ENCODE measurements at places on chromosomes 16 and 17. TPM values are rescaled to one million over a fixed set of nuclear protein-coding genes. Genes with fewer than 3 reads are reported as not detected.

Gene RNF157
- 16.0 TPM for total RNA-seq

Gene NLK
- total RNA-seq: 12.9 TPM

Gene AIPL1
- total RNA-seq: not detected

Gene RAI1
- total RNA-seq: 21.3 TPM

Gene VWA3A
- 0.08 TPM for total RNA-seq

Gene PLCG2
- 16.6 TPM for total RNA-seq

Gene ERCC4
- total RNA-seq: 15.5 TPM

Gene UTS2R
- not detected for total RNA-seq

Gene EME2
- total RNA-seq: 20.3 TPM

Gene KRT28
- not detected for total RNA-seq

Gene STX8
- 66.3 TPM for total RNA-seq

Gene KRTAP9-2
- not detected for total RNA-seq

Gene KRT31
- total RNA-seq: not detected

Gene HEATR9
- 2.3 TPM for total RNA-seq

Gene CIBAR2
- not detected for total RNA-seq

Gene ADAM11
- 0.10 TPM for total RNA-seq

Gene CCL14
- not detected for total RNA-seq

Gene ATP2C2
- total RNA-seq: not detected

Gene DNAAF8
- total RNA-seq: 0.32 TPM

Gene TUBB3
- 0.31 TPM for total RNA-seq

Gene RNFT1
- total RNA-seq: 20.5 TPM

Gene EPX
- total RNA-seq: not detected

Gene CSH2
- total RNA-seq: not detected

Gene QPRT
- 4.2 TPM for total RNA-seq

Gene TBC1D3
- total RNA-seq: not detected

Gene RNU2-1
- total RNA-seq: 2,386 TPM

Gene KRT20
- not detected for total RNA-seq

Gene TBC1D28
- total RNA-seq: not detected

Gene STH
- total RNA-seq: not detected

Gene ALDH3A1
- not detected for total RNA-seq

Gene RAMP2
- total RNA-seq: not detected

Gene NPIPA8
- total RNA-seq: 7.0 TPM

Gene RRAD
- total RNA-seq: 0.50 TPM
